ENCODE measurements at places on chromosomes 6 and 20. TPM values are rescaled to one million over a fixed set of nuclear protein-coding genes. Genes with fewer than 3 reads are reported as not detected.

GRCh38 chr20:57471496-57472372 is 53.2 kb downstream of the CTCFL start:
- DNase-seq: no peak

GRCh38 chr6:28769626-28770402 is 154.0 kb downstream of the TRIM27 start:
- DNase-seq: no peak

- DNase-seq: no peak
Measured at GRCh38 chr6:36757206-36757605, 59.6 kb downstream of the RAB44 start.

The SLC26A8 gene
- 0.68 TPM for polyA plus RNA-seq

- no peak for DNase-seq
Measured at GRCh38 chr6:167973148-167973885, 24.2 kb upstream of the KIF25 start.

The LRRN4 gene
- 12.4 TPM for polyA plus RNA-seq

The PTCRA gene
- 0.46 TPM for polyA plus RNA-seq

DNA sequence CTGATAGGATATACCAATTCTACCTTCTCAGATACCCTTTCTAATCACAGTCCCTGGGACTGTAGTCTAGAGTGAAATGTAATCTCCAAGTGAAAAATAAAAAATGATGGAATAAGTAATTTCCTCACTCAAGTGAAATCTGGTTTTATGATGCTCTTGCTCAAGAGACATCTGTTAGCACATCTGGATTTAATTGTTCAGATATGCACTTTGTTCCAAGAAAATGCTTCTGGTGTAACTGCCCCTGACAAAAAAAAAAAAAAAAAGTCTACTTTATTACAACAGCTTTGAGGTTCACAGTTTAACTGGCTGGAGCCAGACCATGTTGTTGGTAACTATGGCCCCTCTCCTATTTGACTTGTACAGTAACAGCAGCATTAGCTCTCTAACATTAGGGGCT is 251.8 kb downstream of the BTBD9 start:
- DNase-seq: no peak

DNA sequence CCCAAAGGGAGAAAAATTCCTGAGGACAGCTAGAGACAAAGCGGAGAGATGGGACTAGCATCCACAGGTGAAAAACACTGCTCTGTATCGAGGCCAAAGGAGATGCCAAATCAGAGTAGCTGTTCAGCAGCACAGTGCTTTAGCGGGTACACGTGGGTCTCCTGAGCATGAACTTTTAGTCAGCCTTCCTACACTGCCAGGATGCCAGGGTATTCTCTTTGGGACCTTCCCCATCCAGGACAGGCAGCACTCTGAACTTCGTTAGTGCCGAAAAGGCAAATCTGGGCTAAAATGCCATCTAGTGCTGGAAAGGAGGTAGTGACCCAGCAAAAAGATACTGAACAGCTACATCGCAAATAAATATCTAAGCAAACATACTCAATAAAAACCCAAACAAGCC is 64.9 kb downstream of the C6orf58 start:
- no peak for DNase-seq

DNA sequence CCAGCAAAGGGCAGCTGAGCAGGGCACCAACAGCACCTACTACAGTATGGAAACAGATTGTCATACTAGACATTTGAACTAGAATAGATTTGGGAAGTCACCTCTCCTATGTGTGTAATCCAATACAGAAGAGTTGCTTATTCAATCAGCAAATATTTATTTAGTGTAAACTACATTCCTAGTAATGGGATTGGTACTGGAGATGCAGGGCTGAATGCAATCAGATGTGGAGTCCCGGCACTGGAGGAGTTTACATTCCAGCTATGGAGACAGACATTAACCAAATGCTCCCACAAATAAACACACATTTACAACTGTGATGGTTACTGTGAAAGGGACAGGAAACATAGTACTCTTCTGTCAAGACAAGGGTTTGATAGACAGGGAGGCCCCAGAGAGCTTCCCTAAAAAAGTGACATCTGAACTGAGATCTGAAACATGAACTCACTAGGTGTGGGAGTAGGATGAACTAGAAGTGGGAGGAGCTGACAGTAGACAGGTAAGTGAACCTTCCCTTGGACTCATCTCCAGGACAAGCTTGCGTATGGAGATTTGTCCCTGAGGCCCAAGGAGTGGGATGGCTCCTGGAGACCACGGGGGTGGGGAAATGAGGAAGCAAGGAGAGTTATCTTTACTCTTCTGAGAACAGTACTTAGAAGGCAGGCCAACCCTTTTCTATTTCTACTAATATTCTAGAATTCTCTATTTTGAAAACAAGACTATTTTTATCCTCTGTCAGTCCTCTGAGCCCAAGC is 420.5 kb downstream of the MAFB start:
- no peak for DNase-seq

GRCh38 chr20:63619086-63619485 is 7.8 kb downstream of the GMEB2 start:
- no peak for DNase-seq

GRCh38 chr6:105028898-105029297 is 72.0 kb downstream of the LIN28B start:
- no peak for DNase-seq

The PPP1R18 gene
- polyA plus RNA-seq: 40.7 TPM

DNA sequence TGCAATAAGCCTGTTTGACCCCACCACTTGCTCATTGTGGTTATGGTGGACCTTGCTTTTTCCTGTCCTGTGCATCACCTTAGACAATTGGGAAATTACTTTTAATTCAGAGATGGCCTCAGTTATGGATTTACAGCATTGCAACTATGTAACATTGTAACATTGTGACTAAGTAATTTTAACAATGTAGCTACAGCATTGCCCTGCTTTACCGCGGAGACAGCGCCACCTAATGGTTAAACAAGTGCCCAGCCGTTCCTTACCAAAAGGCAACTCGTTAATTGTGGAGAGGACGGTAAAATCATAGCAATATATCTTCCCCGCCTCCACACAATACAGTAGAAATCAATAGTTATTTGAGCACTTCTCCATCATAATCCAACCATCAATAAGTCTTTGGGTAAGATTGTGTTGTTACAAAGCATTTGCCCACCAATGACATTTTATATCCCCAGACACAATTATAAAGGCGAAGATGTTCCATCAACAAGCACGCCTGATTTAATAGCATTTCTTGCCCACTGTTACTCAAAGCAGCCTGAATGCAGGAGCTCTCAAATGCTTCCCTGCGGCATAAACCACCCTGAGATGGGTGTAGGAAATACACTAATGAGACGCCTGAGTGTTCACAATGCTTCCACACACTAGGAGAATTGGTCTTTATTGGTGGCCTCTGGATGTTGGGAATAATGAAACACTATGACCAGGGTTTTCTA is 93.7 kb downstream of the PROKR2 start:
- DNase-seq: peak; percentile 24

The RBL1 gene
- polyA plus RNA-seq: 11.6 TPM

- DNase-seq: no peak
Measured at GRCh38 chr6:119511024-119511423, 161.5 kb upstream of the MAN1A1 start.

The ATRN gene
- polyA plus RNA-seq: 51.1 TPM

The CENPB gene
- polyA plus RNA-seq: 55.7 TPM

DNA sequence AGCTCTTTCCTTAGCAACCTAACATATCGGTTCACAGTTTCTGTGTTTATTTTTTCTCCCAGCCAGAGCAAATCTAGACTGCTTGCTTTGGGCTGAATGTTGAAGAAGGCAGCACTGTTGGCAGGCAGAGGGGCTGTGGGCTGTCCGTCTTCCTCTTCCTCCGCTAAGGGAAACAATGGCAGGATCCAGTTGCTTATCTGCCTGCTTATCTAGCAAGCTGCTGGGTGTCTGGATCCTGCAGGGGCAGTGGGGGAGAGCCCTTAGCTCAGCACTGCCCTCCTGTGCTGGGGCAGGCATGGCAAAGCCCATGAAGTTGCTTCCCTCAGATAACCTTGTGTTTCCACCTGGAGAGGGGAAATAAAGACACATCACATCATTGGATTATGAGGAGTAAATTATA is 92.7 kb upstream of the CD93 start:
- no peak for DNase-seq

Data from left renal cortex interstitium (tissue), 4 donors.